ENCODE measurements at places on chromosomes 3 and 15.
A peak's percentile ranks its signal among the peaks of the same experiment; 100 is the strongest.

DNA sequence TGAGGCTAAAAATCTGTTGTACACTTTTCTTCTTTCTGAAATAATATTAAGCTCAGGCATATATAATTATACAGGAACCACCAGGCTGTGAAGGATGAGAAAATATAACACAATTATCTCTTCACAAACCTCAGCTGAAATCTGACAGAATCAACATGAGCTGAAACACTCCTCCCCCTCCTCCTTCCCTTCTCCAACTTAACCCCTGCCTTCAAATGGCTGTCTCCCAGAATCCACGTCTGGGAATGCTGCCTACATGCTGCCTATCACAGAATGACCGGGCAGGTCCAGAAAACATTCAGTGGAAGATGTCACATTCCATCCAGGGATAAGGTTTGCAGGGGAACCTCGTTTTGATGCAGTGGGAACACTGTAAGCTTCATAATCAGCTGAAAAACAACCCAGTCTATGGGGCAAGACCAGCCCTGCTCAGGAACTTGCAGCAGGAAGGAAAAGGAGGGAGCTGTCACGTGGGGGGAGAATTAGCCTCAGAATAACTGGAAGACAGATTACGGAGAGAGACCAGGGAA lies 44.0 kb upstream of the SEMA6D start:
- DNase-seq, result no peak

DNA sequence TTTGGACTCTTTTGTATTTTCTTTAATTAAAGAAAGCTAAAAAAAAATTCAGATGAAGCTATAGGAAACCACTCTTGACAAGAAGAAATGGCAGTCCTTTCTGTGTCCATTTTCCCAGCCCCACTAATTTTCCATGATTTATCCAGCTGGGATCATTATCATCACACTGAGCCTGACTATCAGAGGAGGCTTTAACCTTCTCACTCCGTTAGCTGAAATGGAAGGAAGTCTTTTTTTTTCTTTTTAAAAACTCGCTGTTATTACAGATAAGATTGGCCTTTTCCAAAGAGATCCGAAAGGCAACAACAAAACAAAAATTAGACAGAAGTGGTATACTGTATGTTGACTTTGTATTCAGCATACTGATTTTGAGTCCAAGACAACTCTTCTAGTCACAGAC lies 366.2 kb upstream of the ROPN1 start:
- no peak for DNase-seq

- DNase-seq, result no peak
Observed at GRCh38 chr15:95644100-95644875, 686.2 kb upstream of the NR2F2 start.

- DNase-seq, result no peak
Observed at GRCh38 chr15:82181371-82181770, 81.2 kb downstream of the EFL1 start.

GRCh38 chr3:182081096-182081495 lies 369.4 kb downstream of the SOX2 start:
- no peak for DNase-seq

DNA sequence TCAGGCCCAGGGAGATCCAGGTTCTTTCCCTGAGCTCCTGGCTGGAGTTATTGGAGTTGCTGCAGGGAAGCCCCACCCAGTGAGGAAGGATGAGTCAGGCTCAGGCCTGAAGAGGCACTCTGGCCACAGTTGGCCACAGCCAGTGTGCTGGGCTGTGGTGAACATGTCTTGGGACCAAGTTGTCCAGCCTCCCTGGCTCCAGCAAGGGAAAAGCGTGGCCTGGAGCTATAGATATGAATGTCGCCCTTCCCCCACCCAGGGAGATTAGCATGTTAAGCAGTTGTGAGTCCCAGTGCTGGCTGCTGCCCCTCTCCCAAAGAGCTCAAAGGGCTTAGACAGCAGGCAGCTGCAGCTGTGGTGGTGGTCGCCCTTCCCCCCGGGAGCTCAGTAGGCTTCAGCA lies 963.2 kb downstream of the ROBO2 start:
- DNase-seq, result no peak

DNA sequence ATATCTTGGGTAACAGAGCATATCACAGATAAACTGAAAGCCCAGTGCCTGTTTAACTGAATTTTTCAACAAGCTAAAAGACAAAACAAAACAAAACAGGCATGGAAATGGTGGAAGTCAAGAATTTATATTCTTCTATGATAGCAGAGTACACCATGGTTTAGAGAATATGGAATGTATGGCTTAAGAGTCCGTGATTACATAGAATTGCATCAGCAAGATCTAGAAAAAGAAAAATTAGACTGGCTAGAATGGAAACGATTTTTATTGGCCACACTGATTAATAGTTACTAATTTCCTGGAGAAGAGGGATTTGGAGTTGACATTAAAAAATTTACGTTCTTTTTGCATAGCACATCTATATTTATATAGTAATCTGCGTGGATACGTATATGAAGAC lies 435.2 kb upstream of the DPPA4 start:
- no peak for DNase-seq

DNA sequence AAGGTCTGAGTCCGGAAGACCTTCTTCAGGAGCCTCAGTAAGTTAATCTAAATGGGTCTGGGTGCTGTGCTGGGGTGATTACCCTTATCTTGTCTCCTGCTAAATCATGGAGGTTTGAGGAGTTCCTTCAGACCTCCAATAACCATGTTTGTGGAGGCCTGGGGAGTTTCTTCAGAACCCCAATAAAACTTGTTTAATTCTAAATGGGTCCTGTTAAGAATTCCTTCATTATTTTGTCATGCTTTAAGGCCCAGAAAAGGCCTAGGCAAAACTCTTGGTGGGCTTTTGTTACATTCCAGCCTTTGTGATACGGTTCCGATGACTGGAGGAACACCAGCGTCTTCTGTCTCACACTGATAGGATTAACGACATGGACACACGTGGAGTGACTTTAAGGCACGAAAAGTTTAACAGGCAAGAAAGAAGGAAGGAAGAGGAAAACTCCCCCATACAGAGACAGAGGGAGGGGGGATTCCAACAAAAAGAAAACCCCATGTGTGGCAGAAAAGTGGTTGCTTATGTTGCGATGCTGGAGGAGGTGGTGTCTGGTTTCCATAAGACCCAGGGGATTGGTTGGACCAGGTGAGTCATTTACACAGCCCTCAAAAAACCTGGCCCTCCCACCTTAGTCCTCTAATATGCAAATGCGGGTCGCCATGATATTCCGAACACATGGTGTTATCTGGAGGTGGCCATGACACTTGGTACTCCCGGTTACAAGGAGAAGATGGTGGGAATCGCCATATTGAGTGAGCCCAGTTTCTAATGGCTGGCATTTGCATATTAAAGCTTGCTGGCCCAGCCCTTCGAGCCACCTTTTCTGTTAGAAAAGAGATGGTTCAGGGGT lies 72.6 kb upstream of the MFGE8 start:
- no peak for DNase-seq

DNA sequence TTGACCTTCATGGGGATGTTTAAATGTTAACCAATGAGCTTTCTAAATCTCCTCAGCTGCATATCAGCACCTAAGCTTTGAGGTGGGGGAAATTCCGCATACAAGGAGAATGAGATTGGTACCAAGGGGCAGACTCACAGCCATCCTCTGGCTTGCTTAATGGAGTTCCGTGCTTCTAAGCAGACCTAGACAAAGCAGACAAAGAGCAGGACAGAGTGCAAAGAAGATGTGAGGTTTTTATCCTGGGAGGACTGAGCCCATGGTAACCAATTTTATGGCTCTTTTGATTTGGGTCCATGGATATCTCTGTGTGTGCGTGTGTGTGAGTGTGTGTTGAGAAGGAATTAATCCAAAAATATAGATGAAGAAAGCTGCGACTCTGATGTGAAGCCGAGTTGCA lies 7.5 kb downstream of the TAFA4 start:
- no peak for DNase-seq

DNA sequence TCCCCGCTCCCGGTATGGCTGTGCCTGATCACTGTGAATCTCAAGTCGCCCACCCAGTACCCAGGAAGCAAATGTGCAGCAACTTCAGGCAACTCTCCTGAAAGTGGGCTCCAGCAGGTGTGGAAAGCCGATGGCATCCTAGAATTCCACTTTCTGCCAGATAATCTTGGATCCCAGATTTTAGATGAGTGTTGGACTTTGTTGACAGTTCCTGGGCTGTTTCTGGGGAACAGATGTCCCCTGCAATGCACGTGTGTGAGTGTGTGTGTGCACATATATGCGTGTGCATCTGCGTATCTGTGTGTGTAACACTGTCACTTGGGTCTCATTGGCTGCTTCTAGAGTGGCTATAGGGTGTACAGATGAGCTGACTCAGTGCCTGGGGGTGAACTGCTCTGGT lies 59.0 kb downstream of the FEM1B start:
- no peak for DNase-seq

DNA sequence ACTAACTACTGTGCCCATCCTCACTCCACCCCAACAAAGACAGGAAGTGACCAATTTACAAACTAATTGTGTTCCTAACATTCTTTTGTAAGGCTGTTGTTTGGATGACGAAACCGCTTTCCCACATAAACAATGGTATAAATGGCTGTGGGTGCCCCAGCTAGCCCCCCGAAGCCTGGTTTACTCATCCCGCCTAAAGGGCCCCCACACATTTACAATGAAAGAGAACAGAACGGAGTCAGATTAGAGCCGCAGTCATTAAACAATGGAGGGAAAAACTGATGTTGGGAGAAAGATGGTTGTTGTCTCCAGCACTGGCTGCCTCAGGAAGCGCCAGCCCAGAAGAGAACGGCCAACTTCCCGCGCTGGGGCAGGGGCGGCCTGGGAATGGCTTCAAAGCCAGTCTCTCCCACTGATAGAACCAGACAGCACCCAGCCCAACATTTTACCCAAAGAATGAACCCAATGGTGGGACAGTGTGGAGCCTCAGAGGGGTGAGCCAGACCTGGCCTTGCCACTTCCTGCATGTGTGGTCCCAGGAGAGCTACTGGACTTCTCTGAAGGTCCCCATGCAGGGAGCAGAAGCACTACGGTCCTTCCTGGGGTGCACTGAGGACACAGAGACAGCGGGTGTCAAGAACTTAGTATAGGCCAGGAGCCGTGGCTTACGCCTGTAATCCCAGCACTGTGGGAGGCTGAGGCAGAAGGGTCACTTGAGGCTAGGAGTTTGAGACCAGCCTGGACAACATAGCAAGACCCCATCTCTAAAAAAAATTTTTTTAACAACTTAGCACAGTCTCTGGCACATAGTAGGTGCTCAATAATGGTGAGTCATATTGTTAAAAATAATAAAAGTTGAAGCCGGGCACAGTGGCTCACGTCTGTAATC lies 75.8 kb upstream of the GATA2 start:
- DNase-seq, result peak; percentile 59

DNA sequence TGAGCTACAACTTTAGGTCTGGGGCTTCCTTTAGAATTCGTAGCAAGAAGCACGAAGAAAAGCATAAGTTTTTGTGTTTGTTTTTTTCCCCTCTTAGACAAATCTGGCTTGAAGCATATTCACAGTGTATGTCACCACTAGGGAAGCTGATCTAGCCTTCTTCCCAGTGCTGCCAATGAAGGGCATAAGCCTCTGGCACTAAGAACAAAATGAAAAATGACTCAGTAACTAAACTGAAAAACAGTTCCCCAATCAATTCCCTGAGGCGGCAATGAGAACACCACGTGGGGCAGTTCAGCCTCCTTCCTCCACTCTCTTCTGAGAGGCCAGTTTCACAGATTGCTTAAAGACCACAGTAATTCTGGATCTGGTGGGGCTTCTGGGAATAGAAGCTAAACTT lies 338.1 kb downstream of the GAP43 start:
- DNase-seq, result no peak

DNA sequence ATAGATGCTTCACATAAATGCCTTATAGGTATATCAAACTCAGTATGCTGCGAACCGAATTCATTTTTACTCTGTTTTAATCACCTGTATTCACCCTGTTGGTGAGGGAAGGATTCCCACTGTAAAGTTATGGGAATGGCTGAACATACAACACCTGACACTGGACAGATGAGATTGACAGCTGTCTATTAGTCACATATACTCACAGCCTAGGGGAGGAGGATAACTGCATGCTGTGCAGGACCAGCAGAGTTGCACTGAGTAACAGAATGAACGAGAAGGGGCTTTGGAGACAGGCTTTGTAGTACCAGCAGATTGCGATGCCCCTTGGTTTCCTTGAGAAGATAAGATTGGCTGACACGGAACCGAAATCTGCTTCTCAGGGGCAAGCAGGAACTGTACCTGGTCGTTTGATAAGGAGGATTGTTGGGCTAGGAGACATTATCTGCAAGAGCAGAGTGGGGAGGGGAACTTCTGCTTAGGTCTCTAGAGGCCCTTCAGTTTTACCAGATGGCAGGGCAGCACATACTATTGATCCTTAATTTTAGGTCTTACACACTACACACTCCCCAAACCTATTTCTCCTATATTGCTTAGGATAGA lies 43.5 kb upstream of the SLC22A13 start:
- no peak for DNase-seq

- no peak for DNase-seq
Observed at GRCh38 chr3:482479-482878, 285.9 kb downstream of the CHL1 start.

DNA sequence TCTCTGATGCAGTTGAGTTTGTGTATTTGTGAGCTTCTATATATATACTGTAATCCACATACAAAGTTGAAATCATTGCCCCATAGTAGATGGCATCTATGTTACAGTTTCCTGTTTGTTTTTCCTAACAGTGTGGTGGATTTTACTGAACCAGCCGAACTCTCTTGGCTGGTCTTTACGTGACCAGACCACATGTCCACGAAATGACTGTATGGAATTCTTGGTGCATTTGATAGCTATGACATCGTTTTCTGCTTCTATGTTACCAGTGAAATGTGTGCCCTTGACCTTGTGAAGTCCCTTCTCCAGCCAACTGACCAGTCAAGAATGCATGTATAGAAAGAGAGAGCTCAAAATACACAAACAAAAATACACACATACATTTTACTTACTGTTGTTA lies 1.8 kb downstream of the KCNMB2 start:
- DNase-seq, result no peak

- no peak for DNase-seq
Observed at GRCh38 chr3:21508246-21508645, 242.8 kb downstream of the ZNF385D start.

- no peak for DNase-seq
Observed at GRCh38 chr3:39639344-39640236, 169.8 kb upstream of the MYRIP start.

DNA sequence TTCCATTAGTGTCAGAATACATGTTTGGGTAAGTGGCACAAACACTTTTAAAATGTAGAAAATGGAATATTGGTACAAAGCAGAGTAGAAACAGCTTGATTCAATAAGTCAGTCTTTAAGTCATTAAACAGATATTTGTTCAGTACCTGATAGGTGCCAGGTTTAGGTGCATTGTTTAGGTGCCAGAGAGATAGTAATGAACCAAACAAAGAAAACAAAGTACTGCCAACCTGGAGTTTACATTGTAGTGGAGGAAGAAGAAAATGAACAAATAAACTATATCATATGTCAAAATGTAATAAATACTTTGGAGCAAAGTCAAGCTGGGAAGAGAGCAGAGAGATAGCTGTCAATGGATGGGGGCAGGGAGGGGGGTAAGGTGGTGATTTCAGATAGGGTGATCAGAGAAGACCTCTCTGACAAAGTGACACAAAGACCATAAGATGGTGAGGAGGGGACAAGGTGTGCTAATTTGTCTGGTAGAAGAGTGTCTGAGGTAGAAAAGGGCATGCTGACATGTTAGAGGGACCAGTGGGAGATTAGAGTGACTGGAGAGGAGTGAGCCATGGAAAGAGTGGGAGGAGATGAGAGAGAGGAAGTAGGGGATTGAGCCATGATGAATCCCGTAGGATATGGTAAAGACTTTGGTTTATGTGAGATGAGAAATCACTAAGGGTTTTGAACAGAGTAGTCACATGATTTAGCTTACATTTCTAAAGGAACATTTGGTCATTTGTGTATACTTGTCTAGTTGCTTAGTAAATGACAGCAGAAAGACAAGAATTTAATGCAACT lies 128.2 kb downstream of the UBE2E2 start:
- DNase-seq, result no peak

Measured in H1 (cell line).